Brain (organoid and tissue), 16 donors: ENCODE measurements at places on chromosomes 1 and 21.

DNA sequence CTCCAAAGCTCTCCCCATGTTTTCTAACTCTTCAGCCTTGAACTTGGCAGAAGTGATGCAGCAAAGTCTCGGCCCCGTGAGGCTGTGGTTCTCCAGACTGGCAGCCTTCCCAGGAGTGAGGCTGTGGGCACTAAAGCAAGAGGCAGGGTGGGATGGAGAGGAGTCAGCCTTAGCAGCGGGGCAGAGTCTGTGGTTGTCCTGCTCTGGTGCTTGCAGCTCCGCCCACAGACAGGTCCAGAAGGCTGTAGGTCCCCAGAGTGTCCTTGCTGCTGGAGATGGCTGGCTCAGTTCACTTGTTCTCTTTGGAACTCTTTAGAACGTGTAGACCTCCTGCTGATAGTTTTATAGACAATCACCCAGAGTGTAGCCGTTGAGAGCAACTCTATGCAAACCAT lies 142.6 kb downstream of the AJAP1 start:
- no peak for DNase-seq

GRCh38 chr1:159900086-159900680 lies at the start of gene CFAP45:
Gene CFAP45 (minus strand): TSS chr1:159900165. CDS start chr1:159900098, 67 bp downstream.
- peak; percentile 89 for DNase-seq

DNA sequence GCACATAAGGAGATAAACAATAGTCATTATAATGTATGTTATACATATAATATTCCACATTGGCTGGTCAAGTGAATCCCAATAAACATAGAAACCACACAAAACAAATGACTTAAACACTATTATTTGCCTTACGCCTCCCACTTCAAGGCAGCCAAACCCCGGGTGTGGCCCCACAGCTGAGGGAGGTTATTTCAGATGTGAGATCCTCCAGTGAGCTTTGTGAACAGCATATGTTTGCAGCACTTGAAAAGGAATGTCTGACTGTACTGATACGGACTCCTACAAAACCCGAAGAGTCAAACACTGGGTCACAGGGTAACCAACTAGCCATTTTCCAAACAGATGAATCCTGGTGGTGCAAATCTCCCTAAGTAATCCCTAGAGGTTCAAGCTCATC lies 27.1 kb upstream of the DISP1 start:
- DNase-seq: no peak

DNA sequence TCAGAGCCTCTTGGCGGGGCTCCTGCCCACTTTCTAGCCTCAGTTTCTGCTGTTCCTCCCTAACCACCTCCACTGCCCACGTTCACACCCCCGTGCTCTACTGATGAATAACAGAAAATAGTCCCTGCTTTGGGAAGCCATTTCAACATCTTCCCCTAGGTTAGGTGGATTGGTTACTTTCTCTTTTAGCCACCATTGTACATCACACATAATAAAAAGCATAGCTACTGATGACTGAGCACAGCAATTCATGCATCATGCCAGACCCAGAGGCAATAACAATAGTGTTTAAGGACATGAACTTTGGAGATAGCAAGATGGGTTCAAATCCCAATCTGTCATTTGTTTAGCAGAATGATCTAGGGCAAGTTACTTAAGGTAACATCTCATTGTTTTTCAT lies 74.6 kb downstream of the COLGALT2 start:
- no peak for DNase-seq

DNA sequence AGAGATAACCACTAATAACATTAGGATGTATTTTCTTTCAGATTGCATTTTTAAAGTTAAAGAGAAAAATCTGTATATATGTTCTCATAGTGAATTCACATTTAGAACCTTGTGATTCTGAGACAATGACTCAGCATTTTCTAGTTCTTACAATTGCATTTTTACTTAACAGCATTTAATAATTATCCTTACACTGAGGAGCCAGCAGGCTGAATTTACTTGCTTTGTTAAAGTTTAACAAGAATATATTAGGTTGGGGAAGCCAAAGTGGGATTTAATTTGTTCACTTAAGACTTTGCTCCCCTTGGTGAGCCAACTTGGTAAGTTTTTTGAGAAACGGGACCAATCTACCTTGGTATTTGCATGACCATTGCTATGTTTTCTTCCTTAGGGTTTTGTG lies 4.5 kb downstream of the PATJ start:
- DNase-seq: peak; percentile 16

GRCh38 chr1:60937720-60938119 lies 144.6 kb upstream of the NFIA start:
- no peak for DNase-seq

- no peak for DNase-seq
These were observed 56.2 kb downstream of the DPYD start for GRCh38 chr1:97864615-97865014.

GRCh38 chr1:212781225-212781624 lies 10.4 kb downstream of the NSL1 start:
- no peak for DNase-seq

- DNase-seq: no peak
These were observed 24.0 kb upstream of the CDC7 start for GRCh38 chr1:91476533-91477217.

- DNase-seq: no peak
These were observed 4.2 kb downstream of the GJA4 start for GRCh38 chr1:34796990-34797389.

GRCh38 chr1:28035420-28035819 lies 53.0 kb downstream of the EYA3 start:
- no peak for DNase-seq

DNA sequence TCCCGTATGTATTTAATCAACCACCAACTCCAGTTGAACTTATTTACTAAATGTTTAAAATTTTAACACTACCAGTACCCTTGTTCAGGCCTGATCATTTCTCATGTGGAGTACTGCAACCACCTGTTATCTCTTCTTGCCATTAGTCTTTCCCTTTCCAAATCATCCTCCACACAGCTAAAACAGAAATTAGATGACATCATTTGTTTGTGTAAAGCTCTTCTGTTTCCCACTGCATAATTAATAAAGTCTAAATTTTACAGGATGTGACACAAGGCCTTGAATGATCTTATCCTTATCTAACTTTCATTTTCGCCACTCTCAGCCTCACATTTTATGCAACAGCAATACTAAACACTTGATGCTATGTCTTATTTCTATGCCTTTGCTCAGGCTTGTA lies 24.4 kb downstream of the GDAP2 start:
- DNase-seq: no peak

DNA sequence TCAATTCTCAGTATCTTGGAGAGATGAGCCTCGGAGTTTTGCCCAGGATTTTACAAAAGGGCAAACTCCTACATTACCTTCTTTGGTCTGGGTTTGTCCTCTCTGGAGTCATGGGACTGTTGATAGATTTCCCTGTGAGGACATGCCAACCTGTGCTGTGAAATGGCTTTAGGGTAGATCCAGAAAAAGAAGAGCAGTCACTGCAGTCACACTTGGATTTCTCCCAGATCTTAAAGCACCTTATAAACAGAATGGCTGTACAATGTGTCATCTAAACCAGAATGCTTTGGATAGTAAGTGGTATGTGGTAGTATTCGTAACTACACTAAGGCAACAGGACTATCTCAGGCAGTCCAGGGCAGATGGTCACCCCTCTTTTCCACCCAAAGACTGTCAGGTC lies 1.9 kb upstream of the CSRP1 start:
- DNase-seq: no peak

- DNase-seq: no peak
These were observed 3.2 kb upstream of the NADK start for GRCh38 chr1:1781526-1781903.

DNA sequence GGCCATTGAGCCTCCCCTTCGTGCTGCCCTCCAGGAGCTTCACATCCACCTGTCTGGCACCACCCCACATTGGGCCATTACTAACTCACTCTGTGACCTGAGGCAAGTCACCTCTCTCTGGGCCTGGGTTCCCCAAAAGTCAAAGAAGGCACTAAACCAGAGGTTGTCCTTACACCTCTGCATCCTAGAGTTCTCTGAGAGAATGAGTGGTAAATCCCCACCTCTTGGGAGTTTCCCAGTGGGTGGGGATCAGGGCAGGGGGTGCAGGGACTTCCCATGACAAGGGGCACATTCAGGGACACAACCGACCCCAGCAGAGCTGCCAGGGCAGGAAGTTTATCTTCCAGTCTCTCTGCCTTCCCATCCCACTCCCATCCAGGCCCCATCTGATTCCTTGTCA lies 99.7 kb downstream of the EPHB2 start:
- no peak for DNase-seq

DNA sequence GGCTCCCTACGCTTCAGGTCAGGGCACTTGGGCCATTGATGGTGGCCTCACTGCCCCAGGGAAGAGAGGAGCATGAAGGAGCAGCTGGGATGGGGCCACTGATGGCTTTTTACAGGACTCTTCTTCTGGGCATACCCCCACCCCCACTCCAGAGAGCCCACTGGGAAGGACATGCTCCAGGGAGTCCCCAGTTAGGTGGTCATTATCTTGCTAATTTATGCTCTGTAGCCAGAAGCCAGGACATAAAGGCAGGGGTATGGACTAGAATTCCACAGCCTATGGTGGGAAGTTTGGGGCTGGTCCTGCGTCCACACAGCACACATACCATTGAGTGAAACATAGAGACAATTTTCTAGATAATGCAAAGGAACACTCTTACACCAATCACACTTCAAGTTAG lies 8.8 kb upstream of the GRIK3 start:
- DNase-seq: no peak

DNA sequence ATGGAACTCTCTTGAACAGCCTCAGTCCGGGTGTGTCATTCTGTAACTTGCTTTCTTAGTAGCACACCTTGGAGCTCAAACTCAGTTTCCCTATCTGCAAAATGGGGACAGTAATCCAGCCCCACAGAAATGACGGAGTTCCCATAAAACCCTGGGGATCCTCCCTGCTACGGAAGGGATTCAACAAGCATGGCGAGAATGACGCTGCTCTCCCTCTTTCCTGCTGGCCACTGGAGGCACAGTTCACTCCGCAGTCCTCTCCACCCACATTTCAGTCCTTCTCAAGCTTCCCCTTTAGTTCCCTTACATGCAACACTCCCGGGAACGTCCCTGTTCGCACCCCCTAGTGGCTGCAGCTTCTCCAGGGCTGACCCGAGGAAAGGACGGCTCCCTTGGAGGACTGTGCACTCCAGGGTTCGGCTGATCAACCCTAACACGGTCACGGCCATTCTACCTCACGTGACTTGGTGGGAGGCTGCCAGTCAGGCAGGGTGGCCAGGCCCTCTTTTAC lies 20.6 kb downstream of the RUNX3 start:
- no peak for DNase-seq

- DNase-seq: no peak
These were observed 938.7 kb downstream of the TTLL7 start for GRCh38 chr1:83060221-83060620.

- DNase-seq: no peak
These were observed 50.2 kb downstream of the LRRC8D start for GRCh38 chr1:89870998-89871397.

GRCh38 chr1:108100148-108100547 lies 100.0 kb downstream of the SLC25A24 start:
- DNase-seq: no peak

- DNase-seq: no peak
These were observed 100.5 kb upstream of the NEK7 start for GRCh38 chr1:198056255-198056654.

DNA sequence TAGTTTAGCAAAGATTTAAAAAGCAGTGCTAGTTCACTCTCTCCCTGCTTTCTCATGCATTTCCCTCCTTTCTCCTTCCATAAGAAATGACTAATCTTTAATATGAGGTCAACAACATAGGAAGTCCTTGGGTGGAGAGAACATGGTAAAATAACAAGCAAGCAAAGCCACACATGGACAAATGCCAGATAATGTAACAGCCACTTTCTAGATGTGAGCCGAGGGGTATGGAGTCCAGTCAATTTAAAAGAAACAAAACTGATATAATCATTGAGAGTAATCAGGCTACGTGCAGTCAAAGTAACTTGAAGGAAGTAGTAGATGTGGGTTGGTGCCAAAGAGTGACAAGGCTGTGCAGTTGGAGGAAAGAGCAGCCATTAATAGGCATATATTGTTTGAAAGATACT lies 69.6 kb downstream of the DUSP10 start:
- DNase-seq: no peak

- DNase-seq: no peak
These were observed 116.5 kb downstream of the SMYD2 start for GRCh38 chr1:214397497-214397896.

- DNase-seq: no peak
These were observed 924.1 kb downstream of the LRRIQ3 start for GRCh38 chr1:73273886-73274285.

GRCh38 chr1:101139821-101140718 lies 96.7 kb upstream of the S1PR1 start:
- DNase-seq: no peak

DNA sequence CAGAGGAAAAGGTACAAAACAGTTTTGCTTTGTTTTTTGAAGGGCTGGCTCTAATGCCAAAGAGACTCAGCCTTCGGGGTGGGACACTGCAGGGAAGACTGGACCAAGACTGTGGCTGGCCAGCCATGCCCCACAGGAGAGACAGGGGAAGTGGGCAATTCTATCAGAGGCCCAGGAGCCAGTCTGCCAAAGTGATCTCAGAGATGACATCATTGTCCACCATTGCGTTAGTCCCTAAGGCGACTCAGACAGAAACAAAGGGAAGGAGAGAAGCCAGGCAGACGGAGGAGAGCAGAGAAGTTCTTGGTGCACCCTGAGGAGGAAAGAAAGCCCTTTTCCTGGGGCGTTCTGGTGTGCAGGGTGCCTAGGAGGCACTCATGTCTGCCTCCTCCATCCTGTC lies 26.4 kb downstream of the OPTC start:
- DNase-seq: no peak

GRCh38 chr21:44049182-44049581 lies 37.1 kb downstream of the TRAPPC10 start:
- DNase-seq: no peak

DNA sequence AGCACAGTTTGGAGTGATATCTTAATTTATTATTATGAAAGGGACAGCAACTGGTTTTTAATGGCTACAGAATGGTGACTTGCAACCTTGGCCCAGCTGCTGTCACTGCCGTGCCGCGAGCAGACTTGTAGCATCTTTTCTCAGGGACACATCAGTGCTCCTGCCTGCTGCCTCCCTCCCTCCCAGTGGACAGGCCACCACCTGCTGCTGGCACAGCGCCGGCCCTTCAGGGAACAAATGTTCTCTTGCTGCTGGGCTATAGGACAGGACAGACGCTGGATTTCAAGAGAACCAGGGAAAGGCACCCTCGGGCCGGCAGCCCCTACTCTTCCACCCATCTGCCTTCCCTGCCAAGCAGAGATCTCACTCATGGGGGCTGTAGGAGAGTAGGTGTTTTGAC lies 413.8 kb upstream of the NFIA start:
- DNase-seq: no peak
